Activated CD8-positive, alpha-beta memory T cell treated with anti-CD3 and anti-CD28 coated beads for 4 hours (primary cell): ENCODE measurements at places on chromosomes 2 and 18.

DNA sequence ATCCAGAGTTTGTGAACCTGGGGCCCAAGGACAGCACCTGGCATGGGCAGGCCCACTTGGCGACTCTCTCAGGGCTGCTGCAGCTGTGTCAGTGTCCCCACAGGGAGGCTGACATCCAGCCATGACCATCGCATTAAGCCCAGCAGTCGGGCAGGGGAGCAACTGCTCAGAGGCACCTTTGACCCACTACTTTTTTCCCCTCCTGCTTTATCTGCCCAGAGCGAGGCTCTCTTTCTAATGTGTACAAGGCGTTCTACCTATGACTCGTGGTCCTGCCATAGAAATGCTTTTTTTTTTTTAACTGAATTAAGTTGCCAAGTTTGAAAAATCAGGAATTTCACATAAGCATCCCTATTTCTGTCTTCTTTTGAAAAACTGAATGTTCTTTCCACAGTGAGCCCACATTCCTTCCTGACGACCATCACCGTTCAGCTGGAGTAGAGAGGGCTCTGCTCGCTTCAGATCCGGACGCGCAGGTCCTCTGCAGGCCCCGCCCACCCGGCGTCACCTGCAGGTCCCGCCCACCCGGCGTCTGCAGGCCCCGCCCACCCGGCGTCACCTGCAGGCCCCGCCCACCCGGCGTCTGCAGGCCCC is 403 bp upstream of the CLUL1 start:
- peak; percentile 9 for DNase-seq

GRCh38 chr2:128502638-128503246 is 184.1 kb upstream of the HS6ST1 start:
- DNase-seq: no peak

GRCh38 chr2:96888072-96889011 is 18.5 kb upstream of the SEMA4C start:
- no peak for DNase-seq

- no peak for DNase-seq
These were observed 69.8 kb downstream of the TNS1 start for GRCh38 chr2:217932803-217933616.

DNA sequence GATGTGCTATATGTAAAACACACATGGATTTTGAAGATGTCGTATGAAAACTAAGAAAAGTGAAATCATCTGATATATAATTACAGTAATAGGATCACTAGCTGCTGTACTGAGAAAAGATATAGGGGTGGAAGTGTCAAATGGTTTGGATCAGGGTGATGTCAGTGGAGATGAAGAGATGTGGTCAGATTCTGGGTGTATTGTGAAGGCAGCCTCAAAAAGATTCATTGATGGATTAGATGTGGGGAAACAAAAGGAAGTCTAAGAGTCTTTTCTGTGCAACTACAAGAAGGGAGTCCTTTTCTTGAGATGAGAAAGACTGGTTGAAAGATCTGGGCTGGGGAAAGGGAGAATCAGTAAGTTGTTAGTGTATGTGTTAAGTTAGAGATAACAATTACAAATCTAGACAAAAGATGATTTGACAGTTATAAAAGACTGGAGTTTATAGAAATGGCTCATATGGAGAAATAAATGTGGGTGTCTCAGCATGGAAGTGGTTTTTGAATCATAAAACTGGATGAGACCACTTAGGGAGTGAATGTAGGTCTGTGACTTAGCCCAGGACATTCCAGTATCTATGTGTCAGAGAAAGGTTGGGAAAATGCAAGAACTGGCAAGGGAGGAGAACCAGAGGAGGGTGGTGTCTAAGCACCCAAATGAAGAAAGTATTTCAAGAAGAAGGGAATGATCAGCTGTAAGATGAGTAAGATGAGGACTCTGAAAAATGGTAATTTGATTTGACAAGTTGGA is 347.4 kb downstream of the PARD3B start:
- DNase-seq: no peak

GRCh38 chr2:43414586-43415135 is 181.2 kb downstream of the THADA start:
- no peak for DNase-seq

DNA sequence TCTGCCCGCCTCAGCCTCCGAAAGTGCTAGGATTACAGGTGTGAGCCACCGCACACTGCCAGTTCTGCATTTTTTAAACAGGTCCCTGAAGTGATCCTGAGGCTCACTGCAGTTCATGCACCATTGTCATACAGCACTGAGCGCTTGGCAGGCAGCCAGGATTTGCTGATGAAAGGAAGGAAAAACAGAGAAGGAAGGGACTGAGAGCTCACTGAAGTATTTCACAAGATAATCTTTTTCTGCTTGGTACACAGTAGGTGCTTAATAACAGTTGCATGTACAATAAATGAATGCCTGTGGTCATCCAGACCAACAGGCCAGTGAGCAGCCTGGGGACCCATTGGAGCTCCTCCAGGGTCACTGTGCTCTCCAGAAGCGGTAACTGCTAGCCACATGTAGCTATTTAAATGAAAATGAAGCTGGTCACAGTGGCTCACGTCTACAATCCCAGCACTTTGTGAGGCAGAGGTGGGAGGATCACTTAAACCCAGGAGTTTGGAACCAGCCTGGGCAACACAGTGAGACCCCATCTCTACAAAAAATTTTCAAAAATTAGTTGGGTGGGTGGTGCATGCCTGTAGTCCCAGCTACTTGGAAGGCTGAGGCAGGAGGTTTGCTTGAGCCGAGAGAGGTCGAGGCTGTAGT is 33.1 kb upstream of the SMAD7 start:
- DNase-seq: no peak

GRCh38 chr2:15560988-15561573 is at the start of gene NBAS:
Gene NBAS, minus strand, starts transcription at chr2:15561334. Its CDS starts 30 bp downstream, at chr2:15561304.
- peak; percentile 45 for DNase-seq

DNA sequence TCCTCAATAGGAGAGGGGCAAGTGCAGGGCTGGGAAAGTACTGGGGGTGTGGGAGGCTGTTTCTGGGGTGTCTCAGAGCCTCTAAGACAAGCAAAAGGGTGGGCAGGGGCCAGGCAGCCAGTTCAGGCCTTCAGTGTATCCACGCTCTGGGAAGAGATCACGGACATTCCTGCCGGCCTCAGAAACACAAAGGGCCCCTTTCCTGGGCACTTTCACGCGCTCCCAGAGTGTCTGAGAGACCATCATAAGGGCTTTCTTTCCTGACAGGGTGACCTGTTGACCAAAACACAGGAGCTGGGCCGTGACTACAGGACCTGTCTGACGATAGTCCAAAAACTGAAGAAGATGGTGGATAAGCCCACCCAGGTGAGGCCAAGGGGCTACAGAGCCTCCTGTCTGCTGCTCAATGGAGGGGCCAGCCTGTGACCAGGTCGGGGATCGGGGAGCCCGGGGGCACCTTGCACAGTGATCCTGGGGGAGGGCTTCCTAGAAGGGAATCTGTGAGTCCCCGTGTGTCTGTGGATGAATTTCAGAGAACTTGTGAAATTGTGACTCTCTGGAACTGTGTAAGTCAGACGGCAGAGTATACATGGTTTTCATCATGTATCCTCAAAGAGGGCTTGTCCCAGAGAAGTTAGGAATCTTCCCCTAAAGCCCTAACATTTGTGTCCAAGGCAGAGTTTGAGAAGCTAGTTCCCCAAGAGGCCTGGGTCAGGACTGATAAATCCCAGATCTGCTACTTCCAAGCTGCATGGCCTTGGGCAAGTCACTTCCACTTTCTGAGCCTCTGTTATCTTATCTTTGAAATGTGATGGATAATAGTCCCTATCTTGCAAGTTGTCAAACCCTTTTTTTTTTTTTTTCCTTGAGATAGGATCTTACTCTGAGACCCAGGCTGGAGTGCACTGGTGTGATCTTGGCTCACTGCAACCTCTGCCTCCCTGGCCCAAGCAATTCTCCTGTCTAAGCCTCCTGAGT is 1.8 kb downstream of the GNLY start:
- DNase-seq: no peak
